ENCODE measurements at places on chromosomes 3 and 15.

DNA sequence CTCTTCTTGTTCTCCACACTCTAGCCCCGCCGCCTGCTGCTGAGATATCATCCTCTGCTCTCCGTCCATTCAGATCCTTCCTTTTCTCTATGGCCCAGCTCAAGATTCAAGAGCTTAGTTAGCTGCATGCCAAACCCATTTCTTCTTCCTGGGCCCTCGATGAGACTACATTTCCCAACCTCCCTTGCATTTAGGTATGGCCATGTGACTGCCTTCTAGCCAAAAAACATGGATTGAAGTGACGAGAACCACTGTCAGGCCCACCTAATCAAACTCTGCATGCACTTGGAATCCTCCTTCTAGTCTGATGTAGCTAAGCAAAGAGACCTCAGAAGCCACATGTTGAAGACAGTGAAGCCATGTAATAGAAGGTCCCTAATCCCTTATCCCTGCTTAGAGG lies 308.2 kb downstream of the VPS13C start:
- no peak for DNase-seq

- no peak for DNase-seq
Observed at GRCh38 chr3:101271728-101272127, 48.6 kb downstream of the IMPG2 start.

DNA sequence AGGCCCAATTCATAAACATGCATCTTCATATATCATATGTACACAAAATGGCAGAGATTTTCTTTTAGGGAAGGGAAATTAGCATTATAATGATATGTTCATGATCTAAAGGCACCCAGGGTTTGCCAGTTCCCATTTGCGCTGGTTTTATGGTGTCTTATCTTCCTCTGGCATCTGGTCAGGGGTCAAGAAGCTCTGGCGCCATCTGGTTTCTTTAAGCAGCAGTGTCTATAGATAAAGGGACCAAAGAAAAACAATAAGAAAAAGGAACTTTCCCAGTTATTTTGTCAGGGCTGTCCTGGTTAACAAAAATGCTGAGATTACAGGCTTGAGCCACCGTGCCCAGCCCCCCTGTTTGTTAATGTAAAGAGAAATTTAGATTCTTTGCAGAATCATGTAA lies 3.3 kb upstream of the DCP1A start:
- DNase-seq: no peak

DNA sequence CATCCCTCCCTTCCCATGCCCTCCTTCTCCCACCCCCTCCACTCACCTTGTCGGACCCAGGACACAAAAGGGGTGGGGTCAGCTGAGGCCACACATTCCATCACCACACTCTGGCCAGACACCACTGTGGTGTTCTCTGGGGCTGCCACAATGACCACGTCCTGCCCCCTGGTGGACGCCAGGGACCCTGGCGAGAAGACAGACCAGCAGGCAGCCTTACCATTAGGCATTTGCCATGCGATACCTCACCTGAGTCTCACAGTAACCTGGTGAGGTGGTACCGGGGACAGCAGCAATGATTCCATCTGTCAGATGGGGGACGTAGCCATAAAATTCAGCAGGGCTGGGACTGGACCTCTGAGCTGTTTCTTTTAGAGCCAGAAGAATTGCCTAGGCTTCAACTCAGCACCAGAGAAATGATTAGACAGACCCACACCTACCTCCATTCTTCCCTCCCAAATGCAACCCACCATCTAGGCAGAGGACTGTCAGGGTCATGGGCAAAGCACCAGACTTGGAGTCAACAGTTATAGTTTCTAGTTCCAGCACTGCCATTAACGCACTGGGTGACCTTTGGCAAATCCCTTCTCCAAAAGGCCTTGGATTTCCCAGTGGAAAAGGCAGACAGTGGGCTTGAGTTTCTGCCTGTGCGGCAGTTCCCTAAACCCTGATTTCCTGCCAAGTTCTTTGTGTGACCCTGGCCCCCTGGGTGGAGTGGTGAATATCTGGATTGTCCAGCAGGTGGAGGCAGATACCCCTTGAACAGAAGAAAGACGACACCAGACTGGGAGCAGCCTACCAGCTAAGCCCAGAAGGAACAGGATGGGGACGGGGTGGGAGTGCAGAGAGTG lies 21.8 kb downstream of the IGDCC4 start:
- DNase-seq: no peak

DNA sequence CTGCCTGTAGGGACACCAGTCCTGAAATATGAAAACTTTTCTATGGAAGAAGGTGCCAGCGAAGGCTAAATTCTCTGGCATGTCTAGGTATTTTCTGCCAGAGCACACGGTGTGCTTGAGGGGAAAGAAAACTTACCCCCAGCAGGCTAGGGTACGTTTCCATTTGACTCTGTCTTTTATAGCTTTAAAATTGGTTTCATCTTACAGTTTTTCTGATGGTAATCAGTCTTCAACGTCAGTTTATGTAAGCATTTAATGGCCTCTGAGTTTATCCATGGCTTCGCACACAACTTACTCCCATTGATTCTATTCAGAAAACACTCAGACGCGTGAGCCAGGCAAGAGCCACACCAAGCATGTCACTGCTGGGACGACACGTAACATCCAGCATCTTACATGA lies 249.7 kb downstream of the ADAMTS17 start:
- DNase-seq: no peak

Measured in stimulated activated CD8-positive, alpha-beta memory T cell treated with anti-CD3 and anti-CD28 coated beads, Interleukin-7, amount 100 ng/mL, for 24 hours (primary cell).